ENCODE measurements at places on chromosomes 13 and 19.

DNA sequence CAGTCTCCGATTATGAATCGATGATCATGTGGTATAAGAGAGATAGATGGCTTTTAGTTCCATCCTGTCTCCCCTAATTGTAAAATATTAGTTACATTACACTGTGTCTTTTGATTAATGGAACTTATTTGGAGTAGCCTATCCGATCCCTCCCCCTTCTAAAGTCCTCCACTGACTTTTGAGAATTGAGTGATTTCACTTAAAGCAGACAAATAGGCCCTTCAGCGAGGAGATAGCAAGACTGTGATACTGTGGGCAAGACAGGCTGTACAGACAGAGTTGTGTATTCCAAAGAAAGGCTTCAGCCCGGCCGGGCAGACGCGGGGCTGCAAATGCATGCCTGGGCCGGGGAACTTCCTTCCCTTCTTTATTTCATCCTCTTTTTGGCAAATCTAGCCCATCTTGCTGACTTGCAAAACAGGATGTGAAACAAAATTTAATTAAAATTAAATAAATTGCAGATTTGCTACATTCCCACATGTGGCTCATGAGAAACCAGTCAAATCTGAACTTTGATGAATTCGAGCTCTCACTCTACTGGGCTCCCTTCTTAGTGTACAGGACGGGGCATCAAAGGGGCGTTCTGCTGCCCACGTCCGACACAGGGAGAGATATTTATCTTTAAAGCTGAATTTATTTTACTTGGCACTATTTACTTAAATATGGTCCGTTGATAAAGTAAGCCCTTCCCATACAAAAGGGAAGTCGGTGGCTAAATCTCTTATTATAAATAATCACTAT, 314.8 kb downstream of the ZNF536 start:
- no peak for DNase-seq

DNA sequence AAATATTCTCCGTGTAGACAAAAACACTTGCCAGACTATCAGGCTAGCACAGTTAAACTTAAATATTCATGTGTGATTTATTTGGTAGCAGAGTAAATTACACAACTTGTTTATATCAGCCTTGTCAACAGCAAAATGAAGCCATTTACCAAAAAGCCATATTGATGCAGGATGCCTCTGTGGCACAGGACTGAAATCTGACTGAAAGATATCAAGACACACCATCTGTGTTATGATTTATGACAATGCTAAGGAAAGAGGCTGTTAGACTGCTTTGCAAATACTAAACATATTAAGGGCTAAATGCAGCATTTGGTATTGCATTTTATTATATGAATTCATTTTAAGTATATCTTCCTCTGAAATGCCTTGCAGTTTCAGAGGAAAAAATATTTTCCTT, 44.8 kb upstream of the FNDC3A start:
- DNase-seq, result no peak

- no peak for DNase-seq
Measured at GRCh38 chr13:42875475-42876269, 94.3 kb downstream of the FAM216B start.

- DNase-seq, result no peak
Measured at GRCh38 chr13:106595625-106596024, 27.7 kb upstream of the ARGLU1 start.

GRCh38 chr13:99398916-99399622, 91.9 kb upstream of the GPR183 start:
- DNase-seq, result no peak

- DNase-seq, result no peak
Measured at GRCh38 chr19:474126-475078, 13.6 kb upstream of the SHC2 start.

- no peak for DNase-seq
Measured at GRCh38 chr13:52022356-52022755, 2.1 kb upstream of the UTP14C start.

DNA sequence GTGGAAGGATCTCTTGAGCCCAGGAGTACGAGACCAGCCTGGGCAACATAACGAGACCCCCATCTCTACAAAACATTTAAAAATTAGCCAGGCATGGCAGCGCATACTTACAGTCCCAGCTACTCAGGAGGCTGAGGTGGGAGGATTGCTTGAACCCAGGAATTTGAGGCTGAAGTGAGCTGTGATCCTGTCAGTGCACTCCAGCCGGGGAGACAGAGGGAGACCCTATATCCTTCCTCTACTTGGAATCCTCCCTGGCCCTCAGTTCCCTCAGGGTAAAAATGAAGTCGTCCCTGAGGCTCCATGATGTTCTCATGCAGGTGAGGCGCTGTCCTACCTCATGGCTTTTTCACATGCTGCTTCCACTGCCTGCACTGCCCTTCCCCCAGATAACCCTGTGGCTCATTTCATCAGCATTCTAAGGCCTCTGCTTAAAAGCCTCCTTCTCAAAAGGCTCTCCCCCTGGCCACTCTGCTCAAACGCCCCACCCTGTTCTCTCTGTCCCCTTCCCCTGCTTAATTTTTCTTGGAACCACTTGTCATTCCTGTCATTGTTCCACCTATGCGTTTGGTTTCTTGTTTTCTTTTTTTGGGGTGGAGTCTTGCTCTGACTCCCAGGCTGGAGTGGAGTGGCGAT, 19.2 kb downstream of the DNM2 start:
- no peak for DNase-seq

GRCh38 chr13:67101730-67102467, 128.2 kb downstream of the PCDH9 start:
- DNase-seq, result no peak

- DNase-seq, result no peak
Measured at GRCh38 chr13:42413484-42413815, 141.5 kb downstream of the AKAP11 start.

GRCh38 chr13:44015811-44016210, 136.1 kb downstream of the LACC1 start:
- DNase-seq, result no peak

GRCh38 chr19:16193466-16193865, 4.2 kb upstream of the AP1M1 start:
- DNase-seq, result no peak

- DNase-seq, result no peak
Measured at GRCh38 chr19:53951947-53952346, 10.8 kb upstream of the CACNG8 start.

DNA sequence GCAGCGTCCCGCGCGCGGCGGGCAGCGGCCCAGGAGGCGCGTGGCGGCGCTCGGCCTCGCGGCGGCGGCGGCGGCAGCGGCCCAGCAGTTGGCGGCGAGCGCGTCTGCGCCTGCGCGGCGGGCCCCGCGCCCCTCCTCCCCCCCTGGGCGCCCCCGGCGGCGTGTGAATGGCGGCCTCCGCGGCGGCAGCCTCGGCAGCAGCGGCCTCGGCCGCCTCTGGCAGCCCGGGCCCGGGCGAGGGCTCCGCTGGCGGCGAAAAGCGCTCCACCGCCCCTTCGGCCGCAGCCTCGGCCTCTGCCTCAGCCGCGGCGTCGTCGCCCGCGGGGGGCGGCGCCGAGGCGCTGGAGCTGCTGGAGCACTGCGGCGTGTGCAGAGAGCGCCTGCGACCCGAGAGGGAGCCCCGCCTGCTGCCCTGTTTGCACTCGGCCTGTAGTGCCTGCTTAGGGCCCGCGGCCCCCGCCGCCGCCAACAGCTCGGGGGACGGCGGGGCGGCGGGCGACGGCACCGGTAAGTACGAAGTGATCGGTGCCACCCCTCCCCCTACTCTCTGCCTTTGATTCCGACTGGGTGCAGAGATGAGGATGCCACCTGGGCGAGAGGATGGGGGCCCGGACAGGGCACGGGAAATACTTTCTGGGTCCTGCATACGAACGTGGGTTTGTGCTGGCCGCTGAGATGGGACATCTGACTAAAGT, 874 bp downstream of the TRIM28 start:
- DNase-seq, result no peak

Measured in NCI-H2029 treated with DMSO at 0.1 percent for 48 hours (cell line).